ENCODE measurements at places on chromosomes 1 and 21.

DNA sequence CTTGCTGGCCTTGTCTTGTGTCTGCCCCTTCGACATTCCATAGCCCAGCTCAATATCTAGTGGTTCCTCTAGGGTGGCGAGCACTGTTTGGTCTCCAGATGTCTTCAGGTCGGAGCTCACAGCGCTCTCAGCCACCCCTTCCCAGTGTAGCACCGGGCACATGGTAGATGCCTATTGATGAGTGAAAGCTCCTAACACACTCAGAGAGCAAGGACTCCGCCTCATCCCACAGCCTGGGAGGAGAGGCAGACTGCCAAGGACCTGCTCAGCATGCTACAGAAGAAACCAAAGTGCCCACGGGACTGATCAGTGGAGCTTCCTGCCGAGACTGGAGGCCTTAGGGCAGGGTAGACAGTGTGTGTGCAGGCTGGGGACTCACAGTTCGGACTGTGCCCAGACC lies 10.9 kb downstream of the PCSK9 start:
- no peaks in the 10 kb centered on the region for H3K36me3 ChIP-seq
- H3K4me1 ChIP-seq, result peaks cover 5% of the 10 kb centered on the region
- peaks cover 2% of the 10 kb centered on the region for H3K27me3 ChIP-seq
- DNase-seq, result no peak

- no peaks in the 10 kb centered on the region for H3K4me1 ChIP-seq
- no peak overlapping the region for H3K27ac ChIP-seq
- H3K27me3 ChIP-seq, result no peaks in the 10 kb centered on the region
- peaks cover 47% of the 10 kb centered on the region for H3K36me3 ChIP-seq
- H3K4me3 ChIP-seq, result no peak overlapping the region
These were observed 12.7 kb downstream of the DHX9 start for GRCh38 chr1:182851825-182852224.

DNA sequence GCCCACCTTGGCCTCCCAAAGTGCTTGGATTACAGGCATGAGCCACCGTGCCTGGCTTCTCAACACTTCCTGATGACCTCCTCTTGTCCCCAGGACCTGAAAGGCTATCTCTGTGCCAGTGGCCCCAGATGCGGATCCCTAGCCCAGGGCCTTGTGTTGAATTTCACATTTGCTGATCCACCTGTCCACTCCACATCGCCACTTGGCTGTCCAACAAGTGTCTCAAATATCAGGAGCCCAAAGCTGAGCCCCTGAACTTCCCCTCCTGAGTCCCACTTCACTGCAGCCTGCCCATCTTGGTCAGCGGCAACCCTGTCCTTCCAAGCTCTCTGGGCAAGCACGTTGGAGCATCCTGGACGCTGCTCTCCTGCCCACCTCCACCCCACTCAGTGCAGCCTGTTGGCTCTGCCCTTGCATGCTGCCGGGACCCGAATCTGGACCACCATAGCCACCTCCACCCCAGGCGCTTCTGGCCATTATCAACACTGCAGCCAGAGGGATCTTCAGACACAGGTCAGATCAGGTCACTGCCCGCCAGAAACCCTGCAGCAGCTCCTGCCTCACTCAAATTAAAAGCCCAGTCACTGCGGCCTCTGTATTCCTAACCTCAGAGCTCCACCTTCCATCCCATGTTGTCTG lies 352.5 kb upstream of the VAMP3 start:
- peak; percentile 63 for DNase-seq
- no peak overlapping the region for H3K4me3 ChIP-seq
- H3K27ac ChIP-seq, result no peak overlapping the region
- H3K36me3 ChIP-seq, result no peaks in the 10 kb centered on the region

DNA sequence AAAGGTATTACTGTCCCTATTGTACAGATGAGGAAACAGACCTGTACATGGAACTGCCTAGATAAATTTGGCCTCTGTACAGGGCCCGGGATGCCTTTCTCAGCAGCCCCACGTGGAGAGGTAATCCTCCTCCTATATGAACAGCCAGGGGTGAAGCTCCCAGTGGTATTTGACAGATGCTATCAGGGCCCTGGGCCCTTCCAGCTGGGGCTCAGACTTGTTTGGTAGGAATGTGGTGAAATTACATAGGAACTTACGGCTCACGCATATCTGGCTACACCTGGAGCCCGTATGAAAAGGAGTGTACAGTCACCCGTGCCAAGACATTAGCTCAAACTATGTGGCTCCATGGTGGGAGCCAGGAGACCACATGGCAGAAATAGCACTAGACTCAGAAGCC lies 24.8 kb upstream of the TCEA3 start:
- no peak overlapping the region for H3K27ac ChIP-seq
- no peaks in the 10 kb centered on the region for H3K27me3 ChIP-seq
- no peak overlapping the region for H3K4me3 ChIP-seq
- H3K4me1 ChIP-seq, result peaks cover 7% of the 10 kb centered on the region
- no peak for DNase-seq

- DNase-seq, result no peak
- no peaks in the 10 kb centered on the region for H3K27me3 ChIP-seq
- no peaks in the 10 kb centered on the region for H3K4me1 ChIP-seq
- no peak overlapping the region for H3K4me3 ChIP-seq
- no peak overlapping the region for H3K27ac ChIP-seq
These were observed 366.3 kb downstream of the MRPL39 start for GRCh38 chr21:25240974-25241373.

Measured in type B pancreatic cell (in vitro differentiated cells).